ENCODE measurements at places on chromosomes 1 and 21. TPM values are rescaled to one million over a fixed set of nuclear protein-coding genes. Genes with fewer than 3 reads are reported as not detected.

The REN gene
- total RNA-seq = 0.59 TPM

The MCOLN2 gene
- total RNA-seq = 5.1 TPM

The HENMT1 gene
- total RNA-seq = 6.5 TPM

DNA sequence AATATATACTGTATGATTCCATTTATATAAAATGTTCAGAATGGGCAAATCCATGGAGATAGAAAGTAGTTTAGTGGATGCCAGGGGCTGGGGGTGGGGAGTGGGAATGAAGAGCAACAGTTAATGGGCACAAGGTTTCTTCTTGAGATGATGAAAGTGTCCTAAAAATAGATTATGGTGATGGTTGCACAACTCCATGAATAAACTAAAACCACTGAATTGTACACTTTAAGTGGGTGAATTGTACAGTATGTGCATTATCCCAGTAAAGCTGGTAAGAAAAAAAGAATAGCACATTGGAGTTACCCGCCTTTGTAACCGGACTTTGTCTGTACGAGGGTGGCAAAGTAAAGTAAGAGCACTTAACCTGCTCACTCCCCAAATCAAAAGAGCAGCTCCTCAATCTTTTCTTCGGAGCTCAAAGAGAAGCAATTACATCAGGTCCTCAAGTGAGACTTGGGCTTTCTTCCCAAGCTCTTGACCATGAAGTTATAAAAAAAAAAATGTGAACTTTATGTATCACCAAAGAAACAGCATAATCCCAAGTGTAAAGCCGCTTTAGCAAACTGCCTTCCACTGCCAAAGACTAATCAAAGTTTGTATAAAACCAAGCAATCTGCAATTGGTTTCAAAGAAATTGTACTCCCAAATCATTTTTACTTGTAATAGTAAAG is 32.1 kb downstream of the ALDH9A1 start:
- DNase-seq = no peak

- no peak for DNase-seq
Observed at GRCh38 chr1:183251959-183252450, 65.9 kb downstream of the LAMC2 start.

GRCh38 chr1:155093911-155094621 is 15.4 kb downstream of the EFNA3 start:
- DNase-seq = no peak

Measured in lower lobe of right lung (tissue), 2 donors.